ENCODE measurements at places on chromosomes 3 and 15.

DNA sequence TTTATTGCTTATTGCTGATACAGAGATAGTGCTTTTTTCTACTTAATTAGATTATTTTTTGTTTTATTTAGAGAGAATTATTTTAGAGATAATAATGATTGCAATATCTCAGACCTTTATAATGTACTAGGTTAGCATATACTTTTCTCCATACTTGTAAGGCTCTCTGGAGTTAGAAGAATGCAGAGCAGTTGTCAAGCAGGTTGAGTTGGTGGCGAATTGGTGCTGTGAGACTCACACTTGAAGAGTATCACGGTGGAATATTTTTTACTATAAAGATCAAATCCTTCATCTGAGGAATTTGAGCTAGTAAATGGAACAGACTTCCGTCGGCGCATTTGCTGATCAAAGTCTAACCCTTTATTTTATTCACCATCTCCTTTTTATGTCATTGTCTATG, 47.3 kb upstream of the MDFIC2 start:
- no peak for DNase-seq

- DNase-seq, result no peak
Measured at GRCh38 chr3:168081856-168082255, 13.9 kb downstream of the GOLIM4 start.

DNA sequence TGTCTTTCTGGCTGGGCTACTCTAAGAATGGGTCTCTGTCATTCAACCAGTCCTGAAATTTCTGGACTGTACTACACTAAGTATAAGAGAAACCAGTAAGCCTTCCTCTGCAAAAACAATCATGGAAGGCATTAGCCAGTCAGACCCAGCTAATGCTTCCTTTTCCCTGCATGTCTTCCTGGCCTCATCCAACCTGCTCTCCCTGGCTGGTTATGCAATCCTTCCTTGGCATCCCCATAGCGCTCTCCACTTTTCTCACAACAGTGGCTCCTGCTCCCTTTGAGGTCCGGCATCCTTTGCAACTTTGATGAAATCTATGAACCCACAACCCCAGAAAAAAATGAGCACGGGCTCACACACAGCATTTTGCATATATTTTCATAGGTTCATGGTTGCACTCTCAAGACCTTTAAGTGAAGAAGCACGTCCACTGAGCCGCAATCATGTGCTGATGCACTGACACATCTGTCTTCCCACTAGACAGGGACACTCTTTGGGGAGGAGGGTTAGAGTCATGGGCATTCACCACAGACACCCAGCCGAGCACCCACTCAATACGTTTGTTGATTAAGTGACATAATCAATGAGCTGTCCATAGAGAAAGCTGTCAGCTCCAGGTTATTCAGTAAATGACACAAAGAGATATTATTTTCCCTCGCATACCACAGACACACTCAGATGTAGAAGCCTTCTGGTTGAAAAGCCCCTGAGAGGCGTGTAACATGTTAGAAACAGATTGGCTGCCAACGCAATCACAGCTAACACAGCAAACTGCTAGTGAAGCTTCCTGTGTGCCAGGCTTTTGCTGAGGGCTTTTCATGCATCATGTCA, 66.7 kb downstream of the PLD1 start:
- DNase-seq, result no peak

- no peak for DNase-seq
Measured at GRCh38 chr3:106913966-106914365, 463.3 kb upstream of the CCDC54 start.

DNA sequence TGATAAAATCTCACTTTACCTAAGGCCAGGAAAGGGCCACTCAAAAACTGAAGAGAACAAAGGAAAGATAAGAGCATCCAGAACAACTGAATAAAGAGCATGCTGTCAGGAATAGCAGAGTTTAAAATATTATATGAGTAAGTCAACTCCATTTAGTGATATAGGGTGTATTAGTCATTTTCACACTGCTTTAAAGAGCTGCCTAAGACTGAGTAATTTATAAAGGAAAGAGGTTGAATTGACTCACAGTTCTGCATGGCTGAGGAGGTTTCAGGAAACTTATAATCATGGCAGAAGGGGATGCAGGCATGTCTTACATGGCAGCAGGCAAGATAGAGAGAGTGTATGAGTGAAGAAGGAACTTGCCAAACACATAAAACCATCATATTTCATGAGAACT, 778.0 kb upstream of the NECTIN3 start:
- no peak for DNase-seq

- DNase-seq, result no peak
Measured at GRCh38 chr3:29011441-29011840, 269.4 kb upstream of the RBMS3 start.

DNA sequence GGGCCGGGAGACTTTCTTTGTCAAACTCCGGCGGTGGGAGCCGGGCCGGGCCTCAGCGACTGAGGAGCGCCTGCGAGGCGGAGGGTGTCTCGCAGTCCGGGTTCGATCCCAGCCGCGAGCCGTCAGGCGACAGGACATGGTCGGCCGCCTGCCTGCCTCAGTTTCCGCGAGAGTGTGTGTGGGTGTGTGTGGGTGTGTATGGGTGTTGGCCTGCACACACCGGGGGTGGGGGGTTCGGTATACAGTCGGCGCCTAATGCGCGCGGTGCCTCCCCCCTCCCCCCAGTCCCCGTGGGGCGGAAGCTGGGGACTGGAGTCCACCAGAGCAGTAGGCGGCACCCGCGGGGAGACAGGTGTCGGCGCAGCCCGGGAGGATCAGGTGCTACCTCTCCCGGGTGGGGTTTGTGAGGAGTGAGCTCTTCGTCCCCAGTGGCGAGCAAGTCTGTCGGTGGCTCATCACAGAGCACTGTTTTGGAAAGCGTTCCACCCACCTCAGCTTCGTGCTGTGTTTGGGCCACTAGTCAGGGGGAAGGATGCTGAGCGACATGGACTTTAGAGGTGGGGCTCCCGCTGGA, 246.3 kb downstream of the GOLGA6L6 start:
- DNase-seq, result no peak

GRCh38 chr3:15542614-15543013, 21.1 kb upstream of the COLQ start:
- DNase-seq, result no peak

DNA sequence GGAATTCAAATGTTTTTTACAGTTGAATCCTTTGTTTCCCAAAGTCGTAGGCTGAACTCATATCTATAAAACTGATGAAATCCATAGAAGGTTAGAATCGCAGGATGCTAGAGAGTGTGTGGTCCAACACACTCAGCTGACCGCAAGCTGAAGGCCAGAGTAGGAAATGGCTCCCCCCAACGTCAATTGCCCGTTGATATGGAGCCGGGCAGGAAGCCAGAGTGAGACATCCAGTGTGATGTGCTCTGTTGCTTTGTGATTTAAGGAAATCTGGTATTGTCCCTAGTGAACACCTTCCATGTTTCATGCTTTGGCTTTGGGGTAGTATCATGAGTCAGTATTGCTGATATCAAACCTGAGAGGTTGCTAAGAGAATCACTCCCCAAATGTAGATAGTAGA, 5.8 kb upstream of the MEX3B start:
- DNase-seq, result no peak

- DNase-seq, result no peak
Measured at GRCh38 chr3:38101811-38102443, 35.0 kb downstream of the ACAA1 start.

GRCh38 chr15:83516935-83517334, 69.8 kb downstream of the SH3GL3 start:
- no peak for DNase-seq

GRCh38 chr3:41522612-41523011, 323.3 kb downstream of the CTNNB1 start:
- no peak for DNase-seq

DNA sequence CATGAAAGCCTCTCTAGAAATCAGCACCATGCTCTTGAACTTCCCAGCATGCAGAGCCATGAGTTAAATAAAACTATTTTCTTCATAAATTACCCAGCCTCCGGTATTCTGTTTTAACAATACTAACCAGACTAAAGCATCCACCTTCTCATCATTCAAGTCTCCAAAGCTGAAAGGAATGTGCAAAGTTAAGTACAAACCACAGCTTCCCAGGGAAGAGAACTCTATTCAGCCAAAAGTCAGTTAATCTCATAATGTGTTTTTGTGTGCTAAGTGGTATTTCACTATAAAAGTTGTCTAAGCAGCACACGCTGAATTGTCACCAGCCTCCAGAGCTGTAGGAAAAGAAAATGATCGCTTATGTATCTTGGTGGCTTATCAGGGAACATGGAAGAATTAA, 135.5 kb upstream of the KCNH8 start:
- no peak for DNase-seq

DNA sequence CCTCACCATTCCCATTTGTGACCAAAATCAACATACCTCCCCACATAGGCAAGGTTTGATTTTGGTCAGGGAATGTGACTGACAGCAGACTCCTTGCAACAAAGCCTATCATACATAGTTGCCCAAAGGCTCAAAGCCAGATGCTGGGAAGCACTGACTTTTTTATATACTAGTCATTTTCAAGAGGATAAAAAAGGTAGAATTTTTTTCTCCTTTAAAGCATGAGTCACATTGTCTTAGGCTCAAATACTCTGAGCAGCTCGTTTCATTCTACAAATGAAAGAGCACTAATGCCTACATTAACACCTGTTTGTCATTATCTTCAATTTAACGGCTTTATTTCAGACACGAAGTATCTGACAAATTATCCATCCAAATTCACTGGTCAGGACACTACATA, 36.2 kb downstream of the ICE2 start:
- DNase-seq, result no peak

DNA sequence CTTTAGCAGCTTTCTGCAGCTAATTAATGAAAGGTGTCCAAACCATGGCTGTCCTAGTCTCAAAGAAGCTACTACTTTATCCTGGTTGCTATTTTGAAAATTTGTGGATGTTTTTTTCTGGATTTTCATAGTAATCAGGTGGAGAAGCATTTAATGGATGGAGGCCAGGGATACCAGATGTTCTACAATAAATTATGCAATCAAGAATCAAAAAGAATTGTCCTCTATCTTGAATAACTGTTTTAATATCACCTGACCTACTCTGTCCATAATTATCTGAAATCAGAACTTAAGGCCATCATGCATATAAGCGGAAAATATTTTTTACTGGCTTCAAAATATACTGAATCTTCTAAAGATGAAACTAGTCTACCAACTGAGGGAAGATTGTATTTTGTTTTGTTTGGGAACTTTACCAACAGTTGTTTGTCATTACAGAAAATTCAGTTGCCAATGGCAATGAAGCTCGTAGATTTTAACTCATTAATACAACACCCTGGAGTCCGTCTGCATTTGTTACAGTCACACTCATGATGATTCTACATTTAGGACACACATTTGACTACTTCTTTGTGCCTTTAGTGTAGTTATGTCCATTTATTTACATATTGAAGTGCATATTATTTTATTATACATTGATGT, 762.3 kb upstream of the GRM7 start:
- no peak for DNase-seq

DNA sequence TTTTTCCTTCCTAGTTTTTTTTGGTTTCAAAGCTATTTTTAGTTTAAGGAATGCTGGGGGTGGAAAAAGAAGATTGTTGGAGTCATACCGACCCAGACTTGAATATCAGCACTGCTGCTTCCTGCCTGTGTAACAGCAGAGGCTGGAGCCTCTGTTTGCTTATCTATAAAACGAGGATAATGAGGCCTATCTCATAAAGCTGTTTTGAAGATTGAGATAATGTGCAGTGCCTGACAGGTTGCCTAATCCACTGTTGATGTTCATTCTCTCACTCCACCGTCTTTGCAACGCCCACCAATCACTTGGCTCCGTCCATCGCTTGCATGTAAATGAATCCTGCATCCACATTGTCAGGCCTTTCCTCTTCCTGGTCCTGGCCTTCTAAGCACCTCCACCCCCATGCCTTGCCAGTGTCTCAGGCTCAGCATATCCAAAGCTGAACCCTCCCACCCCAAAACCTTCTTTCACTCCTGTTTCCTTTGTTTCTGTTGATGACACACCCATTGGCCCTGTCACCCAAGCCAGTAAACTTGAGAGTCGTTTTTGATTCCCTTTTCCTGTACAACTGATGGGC, 94.9 kb downstream of the MEX3B start:
- no peak for DNase-seq

DNA sequence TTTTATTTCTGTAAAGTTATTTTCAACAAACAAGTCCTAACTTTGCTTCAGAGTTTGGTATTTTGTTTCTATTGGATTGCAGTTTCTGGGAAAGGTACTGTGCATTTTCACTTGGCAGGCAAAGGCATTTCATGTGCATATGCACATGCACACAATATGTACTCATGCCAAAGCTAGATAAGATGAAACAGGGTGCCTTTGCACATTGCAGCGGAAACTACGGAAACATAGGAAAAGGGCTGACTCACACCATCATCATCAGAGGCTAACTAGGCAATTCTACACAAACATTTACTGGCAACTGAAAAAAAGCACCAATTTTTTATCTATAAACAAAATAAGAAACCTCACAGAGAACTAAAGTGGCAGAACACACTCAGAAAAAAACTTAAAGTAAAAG, 550.6 kb upstream of the NECTIN3 start:
- DNase-seq, result no peak

GRCh38 chr3:185056908-185057307, 96.0 kb downstream of the C3orf70 start:
- no peak for DNase-seq

DNA sequence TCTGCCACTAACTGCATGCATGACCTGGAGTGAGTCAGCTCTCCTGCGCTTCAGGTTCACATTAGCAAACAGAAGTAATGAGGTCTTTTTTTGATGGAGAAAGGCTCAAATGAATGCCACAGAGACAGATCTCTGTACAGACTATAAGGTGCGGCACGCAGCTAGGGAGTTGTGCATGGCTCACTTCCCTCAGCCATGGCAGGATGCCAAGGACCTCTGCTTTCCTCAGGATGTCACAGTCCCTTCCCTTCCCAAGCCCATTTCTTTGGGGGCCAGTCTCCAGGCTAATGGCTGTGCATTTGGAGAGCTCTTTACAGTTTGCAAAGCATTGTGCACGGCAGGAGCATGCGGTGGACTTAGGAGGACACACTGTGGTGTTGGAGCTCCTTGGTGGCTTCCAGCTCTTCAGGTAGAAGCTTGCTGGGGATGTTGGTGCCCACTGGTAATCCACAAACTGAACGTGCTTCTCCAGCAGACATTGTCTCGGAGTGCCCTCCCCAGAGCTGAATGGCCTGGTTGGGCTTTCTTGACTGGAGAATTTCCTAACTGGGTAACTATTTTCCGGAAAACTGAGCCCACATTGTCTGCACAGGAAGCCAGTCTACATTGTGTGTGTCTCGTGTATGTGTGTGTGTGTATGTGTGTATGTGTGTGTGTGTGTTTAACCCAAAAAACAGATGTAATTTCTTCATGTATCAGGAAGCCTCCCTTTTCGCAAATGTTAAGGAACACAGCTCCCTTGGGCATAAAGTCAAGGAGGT, 172.5 kb upstream of the TLE3 start:
- no peak for DNase-seq

- no peak for DNase-seq
Measured at GRCh38 chr15:78875107-78875914, 2.6 kb downstream of the MORF4L1 start.

DNA sequence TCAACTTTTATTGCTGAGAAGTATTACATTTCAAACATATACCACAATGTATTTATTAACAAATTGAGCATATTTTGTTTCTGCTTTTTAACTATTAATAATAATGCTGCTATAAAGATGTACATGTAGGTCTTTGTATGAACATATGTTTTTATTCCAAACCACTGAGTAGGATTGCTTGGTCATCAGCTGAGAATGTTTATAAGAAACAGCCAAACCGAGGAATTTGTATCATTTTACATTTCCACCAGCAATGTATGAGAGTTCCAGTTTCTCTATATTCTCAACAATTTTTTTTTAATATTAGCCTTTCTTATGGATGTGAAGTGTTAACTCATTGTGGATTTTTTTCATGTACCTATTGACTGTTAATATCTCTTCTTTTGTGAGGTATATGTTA, 119.5 kb upstream of the MDFIC2 start:
- DNase-seq, result no peak

Measured in D721Med (cell line).